ENCODE measurements at places on chromosomes 7 and 10.

- peak; percentile 87 for DNase-seq
Measured at GRCh38 chr7:1924258-1924817, 254.3 kb downstream of the ELFN1 start.

- DNase-seq = no peak
Measured at GRCh38 chr10:2893158-2893845, 174.0 kb upstream of the PFKP start.

DNA sequence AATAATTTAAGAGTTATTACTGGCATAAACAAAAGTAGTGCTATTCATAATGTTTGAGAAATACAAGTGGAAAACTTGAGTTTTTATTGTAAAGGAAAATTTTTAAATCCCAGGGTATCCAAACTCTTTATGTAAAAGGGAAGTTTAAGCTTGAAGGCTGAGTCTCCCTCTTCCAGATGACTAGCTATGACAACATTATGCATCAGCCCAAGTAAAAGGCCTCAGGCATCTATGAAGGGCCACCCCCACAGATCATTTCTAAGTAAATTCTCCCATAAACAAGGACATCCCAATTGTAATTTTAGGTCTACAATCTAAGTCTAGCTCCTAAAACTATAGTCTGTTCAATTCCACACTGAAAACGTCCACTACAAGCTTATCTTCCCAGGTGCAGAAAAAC, 166.2 kb upstream of the STEAP1 start:
- DNase-seq = no peak

DNA sequence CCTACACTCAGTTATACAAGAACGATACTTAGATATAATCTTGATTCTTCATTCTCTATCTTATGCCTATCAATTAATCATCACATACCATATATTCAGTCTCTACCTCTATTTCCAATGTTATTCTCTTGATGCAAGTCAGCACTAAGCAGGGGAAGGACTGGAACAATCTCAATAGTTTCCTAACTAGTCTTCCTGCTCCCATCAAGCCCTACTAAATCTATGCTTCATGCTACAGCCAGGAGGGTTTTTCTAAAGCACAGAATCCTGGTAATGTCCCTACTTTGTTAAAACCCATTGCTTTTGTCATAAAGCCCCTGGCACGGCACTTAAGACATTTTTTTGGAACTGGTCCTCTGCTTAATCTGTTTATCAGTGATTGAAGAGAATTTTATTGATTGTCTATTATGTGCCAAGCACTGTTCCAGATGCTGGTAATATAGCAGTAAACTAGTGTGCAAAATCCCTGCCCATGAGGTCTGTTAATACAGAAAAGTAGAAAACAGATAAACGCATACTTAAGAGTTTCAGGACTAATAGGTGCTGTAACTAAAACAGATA, 323.3 kb upstream of the LRRN3 start:
- no peak for DNase-seq

- DNase-seq = no peak
Measured at GRCh38 chr10:14499601-14499904, 168.8 kb upstream of the FRMD4A start.

- no peak for DNase-seq
Measured at GRCh38 chr10:102781090-102781920, 37.6 kb downstream of the WBP1L start.

- DNase-seq = peak; percentile 6
Measured at GRCh38 chr7:141676618-141677017, 25.3 kb downstream of the DENND11 start.

DNA sequence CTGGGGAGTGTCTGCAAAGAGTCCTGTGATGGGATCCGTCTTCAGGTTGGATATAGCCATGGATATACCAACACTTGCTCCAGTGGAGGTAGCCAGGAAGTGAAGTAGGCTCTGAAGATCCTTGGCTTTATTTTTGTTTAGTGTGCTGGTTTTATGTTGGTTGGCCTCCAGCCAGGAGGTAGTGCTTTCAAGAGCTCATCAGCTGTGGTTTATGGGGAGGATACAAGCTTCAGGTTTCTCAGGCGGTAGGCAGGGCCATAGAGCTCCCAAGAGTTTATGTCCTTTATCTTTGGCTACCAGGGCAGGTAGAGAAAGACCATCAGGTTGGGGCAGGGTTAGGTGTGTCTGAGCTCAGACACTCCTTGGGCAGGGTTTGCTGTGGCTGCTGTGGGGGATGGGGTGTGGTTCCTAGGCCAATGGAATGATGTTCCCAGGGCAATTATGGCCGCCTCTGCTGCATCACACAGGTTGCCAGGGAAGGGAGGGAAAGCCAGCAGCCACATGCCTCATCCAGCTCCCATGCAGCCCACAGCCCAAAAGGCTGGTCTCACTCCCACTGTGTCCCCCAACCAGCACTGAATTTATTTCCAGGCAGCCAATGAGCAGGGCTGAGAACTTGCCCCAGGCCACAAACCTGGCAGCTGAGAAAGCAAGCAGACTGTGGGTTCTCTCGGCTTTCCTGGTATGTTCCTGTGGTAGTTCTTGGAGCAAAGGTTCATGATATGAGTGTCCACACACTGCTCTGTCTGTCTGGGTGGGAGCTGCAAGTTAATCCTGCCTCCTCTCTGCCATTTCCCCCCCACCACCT, 67.0 kb upstream of the PRLHR start:
- no peak for DNase-seq

DNA sequence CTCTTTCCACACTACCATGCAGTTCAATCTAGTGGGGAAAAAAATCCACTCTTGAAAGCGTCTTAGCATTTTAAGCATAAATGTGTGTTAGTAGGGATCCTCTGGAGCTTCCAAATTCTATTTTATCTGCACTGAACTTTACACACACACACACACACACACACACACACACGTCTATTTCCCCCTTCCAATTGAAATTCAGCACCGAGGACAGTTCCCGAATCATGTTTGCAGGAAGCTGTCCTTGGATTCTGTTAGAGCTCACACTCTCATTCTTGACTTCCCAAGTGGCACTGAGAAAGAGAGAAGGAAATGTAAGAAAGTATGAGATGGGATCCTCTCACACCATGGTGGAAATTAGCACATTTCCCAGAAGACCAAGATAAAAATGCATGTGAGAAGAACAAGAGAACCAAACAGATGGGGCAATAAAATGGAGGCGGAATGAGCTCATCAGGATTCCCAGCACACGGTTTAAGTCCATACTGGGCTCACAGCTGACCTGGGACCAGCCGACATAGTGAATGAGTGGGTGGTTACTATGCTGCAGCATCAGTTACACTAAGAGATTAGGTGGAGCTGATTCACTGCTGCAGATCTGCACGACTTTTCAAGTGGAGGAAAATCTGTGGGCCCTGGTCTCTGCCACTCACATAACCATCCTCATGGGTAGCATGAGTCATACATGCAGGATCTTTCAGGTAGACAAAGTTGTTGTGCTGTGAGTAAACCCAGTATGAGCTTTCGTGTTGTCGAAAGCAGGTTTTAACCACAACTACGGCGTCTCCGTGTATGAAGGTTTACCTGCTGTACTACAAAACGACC, 3.3 kb upstream of the NPTX2 start:
- no peak for DNase-seq

GRCh38 chr7:72444026-72444776, 32.1 kb upstream of the CALN1 start:
- no peak for DNase-seq

DNA sequence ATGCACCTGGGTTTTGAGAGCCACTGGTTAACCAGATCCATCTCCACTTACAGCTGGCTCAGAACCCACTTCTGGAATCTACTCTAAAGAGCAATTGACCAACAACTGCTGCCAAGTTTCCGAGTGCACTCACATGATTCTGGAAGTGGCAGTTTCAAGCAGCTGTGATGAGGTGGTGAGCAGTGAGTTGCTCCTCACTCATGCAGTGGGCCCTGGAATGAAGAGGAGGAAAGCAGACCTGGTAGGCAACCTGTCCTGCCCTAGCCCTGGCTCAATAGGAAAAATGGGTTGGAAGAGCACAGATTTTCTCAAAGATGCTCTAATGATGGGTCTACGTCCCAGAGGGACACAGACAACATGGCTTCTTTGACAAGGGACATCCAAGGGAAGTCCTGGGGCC, 70.7 kb upstream of the NPY start:
- DNase-seq = no peak

GRCh38 chr7:111126987-111127386, 36.1 kb downstream of the LRRN3 start:
- no peak for DNase-seq

DNA sequence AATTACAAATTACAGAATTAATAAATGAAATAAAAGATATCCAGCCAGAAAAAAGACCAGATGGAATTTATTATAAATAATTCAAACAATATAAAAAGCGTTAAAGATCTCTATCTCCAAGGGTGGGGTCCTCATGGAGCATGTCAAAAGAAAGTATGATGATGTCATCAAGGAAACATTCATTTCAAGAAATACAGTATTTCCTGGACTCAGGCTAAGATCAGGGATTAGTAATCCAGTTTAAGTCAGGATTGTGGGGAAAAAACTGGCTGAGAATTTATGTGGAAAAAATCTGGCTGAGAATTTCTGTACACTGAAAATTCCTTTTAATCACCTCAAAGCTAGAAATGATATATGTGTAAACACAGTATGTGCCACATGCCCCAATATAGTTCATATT, 1075.3 kb downstream of the XPNPEP1 start:
- DNase-seq = no peak

- peak; percentile 3 for DNase-seq
Measured at GRCh38 chr7:134016223-134016941, 110.8 kb upstream of the LRGUK start.

- DNase-seq = no peak
Measured at GRCh38 chr7:16914771-16915170, 33.0 kb upstream of the AGR3 start.

GRCh38 chr10:113856563-113856962, 2.1 kb downstream of the NHLRC2 start:
- DNase-seq = no peak

GRCh38 chr10:71584461-71584860, 135.1 kb downstream of the C10orf105 start:
- peak; percentile 69 for DNase-seq

GRCh38 chr7:10156972-10157371, 816.7 kb upstream of the PHF14 start:
- no peak for DNase-seq

GRCh38 chr7:48551652-48552051, 372.7 kb upstream of the CDC14C start:
- DNase-seq = no peak

DNA sequence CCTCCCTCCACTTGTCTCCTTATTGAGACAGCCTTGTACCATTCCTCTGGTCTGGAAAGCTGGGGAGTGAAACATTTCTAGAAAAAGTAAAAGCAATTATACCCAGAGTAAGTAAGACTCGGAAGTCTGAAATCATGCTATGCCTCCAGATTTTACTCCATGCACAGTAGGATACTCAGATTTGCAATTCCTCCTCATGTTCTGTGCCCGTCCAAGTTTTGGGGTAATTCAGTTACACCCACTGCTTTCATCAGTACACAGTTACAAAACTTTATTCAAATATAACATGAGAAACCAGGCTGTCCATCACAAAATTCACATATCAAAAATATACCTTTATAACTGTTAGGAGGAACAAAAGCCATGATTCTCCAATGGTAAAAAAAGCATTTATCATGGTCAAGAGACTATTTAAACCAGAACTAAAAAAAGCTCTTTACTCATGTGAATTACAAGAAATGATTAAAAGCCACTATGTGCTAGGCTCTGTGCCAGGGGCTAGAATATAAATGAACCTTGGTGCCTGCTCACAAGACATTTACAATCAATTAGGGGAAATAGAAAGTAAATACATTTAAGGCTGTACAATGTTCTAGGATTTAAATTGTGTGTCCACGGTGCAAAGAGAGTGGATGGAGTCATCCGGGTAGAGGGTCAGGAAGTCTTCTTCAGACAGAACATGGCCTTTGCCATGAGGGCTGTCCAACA, 320.2 kb downstream of the ELMO1 start:
- DNase-seq = no peak
